ENCODE measurements at places on chromosomes 11 and 22.

- no peak for DNase-seq
Observed at GRCh38 chr22:35742342-35743100, 24.8 kb downstream of the APOL5 start.

DNA sequence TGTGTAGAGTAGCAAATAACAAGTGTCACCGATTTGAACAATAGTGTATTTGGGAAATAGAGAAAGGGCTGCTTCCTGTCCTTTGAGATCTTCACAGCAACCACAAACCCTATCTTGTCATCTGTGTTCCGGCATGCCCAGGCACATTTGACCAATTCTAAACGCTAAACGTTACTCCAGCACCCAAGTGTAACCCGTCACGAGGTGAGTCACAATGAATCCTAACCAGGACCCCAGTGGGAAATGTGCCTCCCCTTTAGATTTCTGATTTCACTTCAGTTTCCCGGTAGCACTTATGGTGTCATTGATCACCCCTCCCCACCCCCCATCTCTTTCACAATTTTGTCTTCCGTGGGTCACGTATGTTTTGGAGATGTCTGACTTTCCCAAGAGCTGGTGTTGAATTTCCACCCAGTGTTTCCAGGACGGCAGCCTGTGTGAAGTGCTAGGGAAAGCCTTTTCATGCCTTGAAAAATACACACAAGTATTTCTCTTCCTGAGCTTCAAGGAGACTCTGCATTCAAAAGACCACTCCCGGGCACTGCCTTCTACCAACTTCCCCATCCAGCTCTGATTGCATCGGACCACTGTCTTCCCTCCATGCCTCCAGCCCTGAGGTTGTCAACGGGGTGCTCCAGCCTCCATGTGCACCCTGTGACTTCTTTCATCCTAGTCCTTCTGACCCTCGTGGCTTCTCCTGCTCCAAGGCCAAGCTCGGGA is 10.5 kb upstream of the C11orf24 start:
- DNase-seq = no peak

DNA sequence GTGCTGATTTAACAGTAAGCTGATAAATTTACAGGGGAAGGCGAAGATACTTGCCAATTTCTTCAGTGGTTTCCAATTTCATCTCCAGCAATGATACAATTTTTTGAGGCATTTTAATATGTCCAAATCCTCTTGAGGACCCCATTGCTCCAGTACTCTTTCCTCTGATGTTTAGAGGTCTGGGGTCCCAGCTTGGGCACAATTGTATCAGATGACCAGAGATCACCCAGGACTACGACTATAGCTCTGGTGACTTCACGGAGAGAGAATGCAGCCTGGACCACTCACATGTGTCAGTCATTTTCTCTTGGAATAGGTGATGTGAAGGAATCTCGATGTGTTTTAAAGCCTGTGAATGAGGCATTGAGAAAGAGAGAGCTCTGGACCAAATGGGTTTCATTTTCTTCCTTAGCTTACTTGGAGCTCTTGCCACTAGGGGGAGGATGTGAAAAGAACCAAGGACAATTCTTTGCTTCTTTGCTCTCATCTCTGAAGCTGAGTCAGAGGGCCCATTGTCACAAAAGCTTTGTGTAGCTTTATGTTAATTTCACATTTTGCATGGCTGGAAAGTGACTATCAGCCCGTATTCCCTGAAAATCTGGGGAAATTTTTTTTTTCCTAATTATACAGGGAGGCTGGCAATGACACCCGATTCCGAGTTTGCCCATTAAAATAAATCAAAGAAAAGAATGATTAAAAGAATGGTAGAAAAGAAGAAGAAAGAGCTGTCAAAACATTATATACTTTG is 6.7 kb upstream of the CCDC90B start:
- DNase-seq = no peak

DNA sequence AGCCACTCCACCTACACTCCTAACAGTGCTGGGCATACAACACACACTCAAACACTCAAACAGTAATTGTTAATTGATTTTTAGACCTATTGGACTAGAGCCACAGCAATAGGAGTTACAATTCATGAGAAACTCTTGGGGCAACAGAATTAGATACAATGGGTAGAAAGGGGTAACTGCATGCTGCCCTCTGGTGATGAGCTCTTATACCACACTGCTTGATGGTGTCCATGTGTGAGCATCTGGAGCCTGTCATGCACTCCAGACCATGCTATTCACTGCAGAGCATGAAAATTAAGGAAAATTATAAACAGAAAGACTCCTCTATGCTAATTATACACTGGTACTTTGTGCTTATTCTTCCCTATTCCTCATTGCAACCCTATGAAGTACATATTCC is 975.5 kb upstream of the CCDC90B start:
- DNase-seq = no peak

DNA sequence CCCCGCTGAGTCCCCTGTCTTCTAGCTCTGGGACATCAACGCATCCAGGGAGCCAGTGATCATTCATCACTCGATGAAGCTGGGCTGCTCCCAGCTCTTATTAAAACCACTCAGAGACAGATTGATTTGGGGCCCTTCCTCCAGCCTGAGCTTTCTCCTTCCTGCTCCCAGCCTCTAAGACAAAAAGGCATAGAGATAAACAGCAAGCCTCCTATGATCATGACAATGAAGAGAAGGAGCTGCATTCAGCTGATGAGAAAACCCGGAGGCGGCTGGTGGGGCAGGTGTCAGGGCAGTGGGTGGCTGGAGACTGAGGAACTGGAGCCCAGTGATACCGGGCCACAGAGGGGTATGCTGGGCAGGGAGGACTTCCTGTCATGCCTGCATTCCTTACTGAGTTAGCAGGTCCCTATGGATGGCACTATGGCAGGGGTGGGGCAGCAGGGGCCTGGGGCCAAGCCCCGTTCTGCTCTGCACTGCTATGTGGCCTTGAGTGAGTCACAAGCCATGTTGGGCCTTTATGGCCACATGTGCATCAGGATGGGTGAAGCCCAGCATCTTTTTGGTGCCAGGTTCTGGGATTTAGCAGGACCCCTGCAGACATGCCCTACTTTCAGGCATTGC is 20.2 kb downstream of the PVALB start:
- no peak for DNase-seq

DNA sequence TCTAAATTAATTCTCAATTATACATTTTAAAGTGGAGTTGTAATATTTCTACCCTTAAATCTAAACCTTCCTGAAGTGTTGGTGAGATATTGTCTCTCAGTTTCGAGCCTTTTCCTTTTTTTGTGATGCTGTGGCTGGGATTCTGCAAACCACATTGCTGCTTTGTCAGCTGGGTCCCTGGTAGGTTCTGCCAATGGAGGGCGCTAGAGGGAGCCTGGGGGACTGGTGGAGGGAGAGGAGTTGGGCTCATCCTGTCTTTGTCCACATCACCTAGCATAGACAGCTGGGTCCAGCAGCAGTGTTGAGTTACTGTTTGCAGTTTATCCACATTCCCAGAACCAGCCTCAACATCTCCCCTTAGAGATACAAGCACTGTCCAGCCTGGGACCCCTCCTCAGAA is 41.0 kb downstream of the TRAF6 start:
- DNase-seq = no peak

DNA sequence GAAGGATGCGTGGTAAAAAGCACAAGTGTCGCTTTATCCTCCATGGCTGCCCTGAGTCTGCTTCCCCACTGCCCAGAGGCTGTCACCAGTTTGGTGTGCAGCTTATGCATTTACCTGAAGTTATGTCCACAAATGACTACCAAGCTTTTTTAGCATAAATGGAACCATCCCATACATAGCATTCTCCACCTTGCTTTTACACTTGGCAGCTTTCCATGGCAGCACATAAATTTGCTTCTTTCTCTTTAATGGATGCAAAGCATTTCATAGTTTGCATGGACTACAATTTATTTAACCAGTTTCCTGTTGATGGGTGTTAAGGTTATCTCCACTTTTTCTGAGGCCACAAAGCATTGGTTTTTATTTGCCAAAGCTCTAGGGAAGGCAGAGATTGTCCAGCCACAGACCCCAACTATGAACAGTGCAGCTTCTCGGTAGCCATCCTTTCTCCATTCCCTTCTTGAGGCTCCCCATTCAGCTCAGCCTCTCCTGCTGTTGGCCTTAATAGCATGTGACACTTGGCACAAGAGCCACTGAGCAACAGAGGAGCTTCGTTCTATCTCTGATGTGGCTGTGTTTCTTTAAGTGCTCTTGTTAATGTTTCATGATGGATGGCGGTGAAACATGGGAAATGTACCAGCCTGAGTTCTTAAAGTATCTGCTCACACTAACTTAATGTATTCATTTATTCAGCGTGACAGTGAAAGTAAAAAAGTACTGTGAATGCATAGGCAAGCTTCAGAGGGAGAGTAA is 59.8 kb upstream of the NAV2 start:
- no peak for DNase-seq

DNA sequence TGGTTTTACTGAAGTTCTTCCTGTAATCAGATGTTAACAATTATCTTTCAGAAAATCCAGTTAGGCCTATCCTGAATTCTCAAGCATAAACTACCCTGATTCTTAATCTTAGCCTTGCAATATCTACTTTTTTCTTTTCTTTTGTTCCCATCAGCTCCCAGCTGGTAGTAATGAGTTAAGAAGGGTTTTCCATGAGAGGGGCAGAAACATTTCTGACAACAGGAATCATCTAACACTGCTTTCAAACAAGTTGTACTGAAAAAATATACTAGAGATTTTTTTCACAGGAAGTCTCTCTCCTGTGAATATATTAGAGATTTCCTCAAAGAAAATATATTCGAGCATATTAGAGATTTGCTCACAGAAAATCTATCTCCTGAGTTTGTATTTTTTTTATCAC is 3.3 kb upstream of the TRIM6 start:
- DNase-seq = no peak

DNA sequence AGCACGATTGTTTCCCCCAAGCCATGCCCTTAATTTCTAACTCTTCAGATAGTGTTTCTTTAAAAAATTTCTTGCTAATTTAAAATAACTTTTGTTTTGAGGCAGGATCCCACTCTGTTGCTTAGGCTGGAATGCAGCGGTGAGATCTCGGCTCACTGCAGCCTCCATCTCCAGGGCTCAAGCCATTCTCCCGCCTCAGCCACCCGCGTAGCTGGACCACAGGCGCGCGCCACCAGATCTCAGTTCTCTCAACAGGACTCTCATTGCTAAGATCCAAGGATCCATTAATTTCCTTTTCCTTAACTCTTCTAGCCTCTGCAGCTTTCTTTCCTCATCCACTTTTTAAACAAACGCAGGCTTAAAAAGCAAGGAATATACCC is 327 bp upstream of the MED17 start:
- no peak for DNase-seq

DNA sequence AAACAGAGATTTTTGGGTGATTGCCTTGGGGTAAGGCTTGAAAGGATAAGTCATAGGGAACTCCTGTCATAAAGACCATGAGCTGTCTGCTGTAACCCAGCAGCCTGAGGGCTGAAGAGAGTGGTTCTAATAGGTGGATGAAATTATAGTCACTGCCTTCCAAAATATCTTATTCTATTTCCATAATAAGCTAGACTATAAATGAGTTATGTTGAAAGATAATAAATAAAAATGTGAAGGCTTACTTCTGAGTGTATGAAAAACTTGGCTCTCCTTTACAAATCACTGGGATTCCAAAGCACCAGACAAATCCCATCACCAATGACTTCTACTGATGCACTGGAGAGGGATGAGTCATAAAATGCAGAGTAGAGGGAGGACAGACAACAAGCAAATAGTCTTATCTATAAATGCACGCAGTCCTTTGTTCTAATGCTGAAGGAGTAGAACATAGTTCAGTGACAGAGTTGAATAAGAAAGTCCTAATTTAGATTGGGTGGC is 775.0 kb upstream of the LRRC4C start:
- DNase-seq = no peak

- no peak for DNase-seq
Observed at GRCh38 chr11:14320020-14320419, 39.0 kb downstream of the RRAS2 start.

- no peak for DNase-seq
Observed at GRCh38 chr11:20601221-20601914, 2.0 kb downstream of the SLC6A5 start.

- DNase-seq = no peak
Observed at GRCh38 chr11:112177589-112177988, 2.3 kb downstream of the BCO2 start.

GRCh38 chr11:97667057-97667456 is 1277.2 kb downstream of the JRKL start:
- no peak for DNase-seq

- DNase-seq = no peak
Observed at GRCh38 chr11:86129740-86130540, 61.1 kb upstream of the PICALM start.

- DNase-seq = no peak
Observed at GRCh38 chr11:77073328-77074001, 6.7 kb downstream of the CAPN5 start.

DNA sequence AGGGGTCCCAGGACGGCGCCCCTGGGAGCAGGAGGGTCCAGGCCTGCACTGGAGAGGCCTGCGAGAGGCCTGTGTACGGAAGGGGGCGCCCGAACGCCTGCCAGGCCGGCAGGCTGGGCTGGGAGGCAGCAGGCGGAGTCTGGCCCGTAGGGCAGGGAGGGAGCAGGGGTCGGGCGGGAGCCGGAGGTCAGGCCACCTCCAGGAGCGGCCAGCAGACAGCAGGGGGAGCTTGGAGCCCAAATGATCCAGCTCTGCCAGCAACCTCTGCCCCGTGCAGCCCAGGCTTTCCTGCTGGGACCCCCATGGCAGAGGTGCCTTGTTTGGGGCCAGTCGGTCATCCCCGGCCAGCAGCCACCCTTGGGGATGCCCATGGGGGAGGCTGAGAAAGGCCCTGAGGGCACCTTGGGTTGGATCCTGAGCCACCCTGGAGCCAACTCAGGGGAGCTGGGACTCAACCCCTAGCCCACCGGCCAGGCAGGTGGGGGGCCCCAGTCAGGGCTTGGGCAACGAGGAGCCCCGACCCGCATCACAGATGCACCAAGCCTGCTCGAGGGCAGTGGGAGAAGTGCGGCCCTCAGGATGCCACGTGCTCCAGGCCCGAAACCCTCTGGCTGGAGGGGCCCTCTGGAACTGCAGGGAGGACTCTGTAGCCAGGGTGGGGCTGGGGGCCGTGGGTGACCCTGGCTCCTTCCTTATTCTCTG is 9.6 kb upstream of the SYT8 start:
- DNase-seq = no peak

DNA sequence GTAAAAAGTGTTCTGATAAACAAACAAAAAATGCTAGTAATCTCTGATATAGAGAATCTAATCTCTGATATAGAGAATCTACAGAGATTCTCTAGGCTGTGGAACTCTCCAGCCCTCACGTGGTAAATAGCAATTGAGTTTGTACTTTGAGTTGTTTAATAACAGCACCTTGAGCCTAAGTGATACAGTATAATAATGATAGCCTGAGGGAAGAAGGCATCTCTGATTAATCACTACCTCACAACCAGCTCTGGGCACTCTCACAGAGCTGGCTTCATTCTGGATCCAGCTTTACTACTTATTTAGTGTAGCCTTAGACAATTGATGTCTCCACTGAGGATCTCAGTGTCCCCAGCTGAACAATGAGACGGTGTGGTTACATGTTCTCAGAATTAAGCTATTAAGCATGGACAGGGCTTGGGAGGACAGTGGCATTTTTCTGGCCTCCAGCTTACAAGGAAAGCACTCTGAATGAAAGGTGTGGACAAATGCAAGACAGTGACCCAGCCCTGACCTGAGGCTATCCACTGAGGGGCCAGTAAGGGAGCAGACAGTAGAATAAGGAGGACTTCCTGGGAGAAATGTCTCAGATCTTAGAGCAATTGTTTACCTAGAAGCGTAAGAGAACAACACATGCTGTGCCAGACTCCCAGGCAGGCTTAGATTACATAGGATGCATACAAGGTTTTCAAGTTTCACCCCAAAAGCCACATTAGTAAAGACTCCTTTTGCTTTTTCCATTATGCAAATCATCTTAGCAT is 88.7 kb upstream of the DRD2 start:
- no peak for DNase-seq

- DNase-seq = no peak
Observed at GRCh38 chr11:95767498-95767897, 22.1 kb downstream of the FAM76B start.
